NCI-H187 (cell line): ENCODE measurements at places on chromosomes 13 and 19.
A peak's percentile ranks its signal among the peaks of the same experiment; 100 is the strongest.

DNA sequence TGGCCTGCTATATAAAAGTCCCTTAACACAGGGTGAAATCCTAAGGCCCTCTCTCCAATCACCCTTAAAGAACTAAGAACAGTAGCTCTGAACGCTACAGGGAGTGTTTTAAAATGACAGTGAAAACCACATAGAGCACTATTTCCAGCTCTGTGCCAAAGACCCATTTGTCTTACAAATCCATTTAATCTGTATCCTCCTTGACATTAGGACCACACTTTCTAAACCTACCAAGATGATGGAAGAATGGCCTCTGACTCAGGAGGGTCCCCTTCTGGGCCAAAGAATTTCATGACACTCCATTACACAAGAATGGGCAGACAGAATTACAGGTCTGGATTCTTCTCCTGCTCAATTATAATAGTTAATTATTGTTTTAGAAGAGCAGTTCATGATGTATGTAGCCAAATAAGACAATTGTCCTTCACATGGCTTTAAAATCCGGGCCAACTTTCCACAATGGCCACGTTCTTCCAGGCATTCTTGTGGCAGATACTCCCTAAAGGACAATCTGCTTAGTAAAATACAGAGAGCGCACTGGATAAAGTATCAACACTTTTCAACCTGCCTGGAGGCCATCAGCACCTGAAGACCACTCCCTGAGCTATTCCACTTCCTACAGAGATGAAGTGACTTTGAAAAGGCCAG lies 61.0 kb downstream of the STK24 start:
- DNase-seq: no peak

- no peak for DNase-seq
These were observed 24.5 kb upstream of the ZNF83 start for GRCh38 chr19:52662631-52663030.

GRCh38 chr13:23678795-23679194 lies 108.6 kb downstream of the TNFRSF19 start:
- no peak for DNase-seq

- peak; percentile 38 for DNase-seq
These were observed 559 bp upstream of the LENG9 start for GRCh38 chr19:54464044-54464629.

- no peak for DNase-seq
These were observed 105.0 kb downstream of the SPRY2 start for GRCh38 chr13:80235967-80236302.

DNA sequence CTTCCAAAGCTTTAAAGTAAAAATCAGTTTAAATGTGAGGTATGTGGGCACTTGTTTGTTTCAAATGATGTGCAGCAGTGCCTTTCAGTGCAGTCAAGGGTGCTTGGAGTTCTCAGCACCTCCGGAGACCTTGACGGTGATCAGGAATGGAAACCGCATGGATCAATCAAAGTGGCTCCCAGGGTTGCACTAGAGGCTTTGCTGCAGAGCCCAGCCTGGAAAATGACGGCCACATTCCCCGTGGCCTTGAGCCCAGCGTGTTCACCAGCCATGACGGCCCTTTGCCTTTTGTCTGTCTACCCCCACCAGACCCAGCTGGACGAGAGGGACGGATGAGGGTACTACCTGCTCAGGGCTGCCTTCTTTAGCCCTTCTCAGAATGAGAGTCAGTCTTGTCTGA lies 320.0 kb downstream of the TEX29 start:
- DNase-seq: no peak

GRCh38 chr13:23699271-23699670 lies 129.1 kb downstream of the TNFRSF19 start:
- DNase-seq: no peak

GRCh38 chr19:29323021-29323430 lies 110.1 kb upstream of the UQCRFS1 start:
- DNase-seq: no peak

GRCh38 chr13:78341032-78341431 lies 262.3 kb downstream of the POU4F1 start:
- DNase-seq: no peak

DNA sequence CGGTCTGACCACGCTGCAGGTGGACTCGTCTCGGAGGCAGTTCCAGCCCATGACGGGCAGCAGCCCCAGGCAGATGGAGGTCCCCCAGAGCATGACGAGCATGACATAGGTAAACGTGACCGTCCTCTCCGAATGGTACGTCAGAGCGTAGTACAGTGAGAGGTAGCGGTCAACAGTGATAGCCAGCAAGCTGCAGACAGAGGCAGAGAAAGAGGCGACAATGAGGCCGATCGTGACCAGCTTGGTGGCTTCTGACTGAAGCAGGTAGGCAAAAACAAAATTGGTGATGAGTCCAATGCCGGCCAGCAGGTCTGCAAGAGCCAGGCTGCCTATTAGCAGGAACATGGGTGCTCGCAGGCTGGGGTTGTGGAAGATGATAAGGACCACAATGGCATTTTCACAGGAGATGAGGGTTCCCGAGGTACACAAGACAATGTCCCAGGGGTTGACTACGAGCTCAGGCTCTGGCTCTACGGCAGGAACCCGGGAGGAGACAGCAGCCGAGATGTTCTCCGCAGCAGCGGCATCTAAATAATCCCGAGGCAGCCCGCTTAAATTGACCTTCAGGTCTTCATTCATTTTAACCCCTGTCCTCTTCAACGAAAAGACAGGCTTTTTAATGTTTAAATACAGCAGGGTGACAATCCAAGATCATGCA lies 1.2 kb downstream of the GPR12 start:
- no peak for DNase-seq

DNA sequence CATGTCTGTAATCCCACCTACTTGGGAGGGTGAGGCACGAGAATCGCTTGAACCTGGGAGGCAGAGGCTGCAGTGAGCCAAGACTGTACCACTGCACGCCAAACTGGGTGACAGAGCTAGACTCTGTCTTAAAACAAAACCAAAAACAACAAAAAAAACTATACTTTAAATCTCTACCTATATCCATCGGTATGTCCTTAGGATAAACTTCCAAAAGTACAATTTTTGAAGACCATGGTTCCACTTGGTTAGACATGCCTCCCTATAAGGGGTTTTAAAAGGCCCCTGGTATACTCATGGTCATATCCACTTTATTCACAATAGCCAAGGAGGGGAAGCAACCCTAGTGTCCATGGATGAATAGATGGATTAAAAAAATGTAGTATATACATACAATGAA lies 39.8 kb downstream of the RUBCNL start:
- DNase-seq: no peak

DNA sequence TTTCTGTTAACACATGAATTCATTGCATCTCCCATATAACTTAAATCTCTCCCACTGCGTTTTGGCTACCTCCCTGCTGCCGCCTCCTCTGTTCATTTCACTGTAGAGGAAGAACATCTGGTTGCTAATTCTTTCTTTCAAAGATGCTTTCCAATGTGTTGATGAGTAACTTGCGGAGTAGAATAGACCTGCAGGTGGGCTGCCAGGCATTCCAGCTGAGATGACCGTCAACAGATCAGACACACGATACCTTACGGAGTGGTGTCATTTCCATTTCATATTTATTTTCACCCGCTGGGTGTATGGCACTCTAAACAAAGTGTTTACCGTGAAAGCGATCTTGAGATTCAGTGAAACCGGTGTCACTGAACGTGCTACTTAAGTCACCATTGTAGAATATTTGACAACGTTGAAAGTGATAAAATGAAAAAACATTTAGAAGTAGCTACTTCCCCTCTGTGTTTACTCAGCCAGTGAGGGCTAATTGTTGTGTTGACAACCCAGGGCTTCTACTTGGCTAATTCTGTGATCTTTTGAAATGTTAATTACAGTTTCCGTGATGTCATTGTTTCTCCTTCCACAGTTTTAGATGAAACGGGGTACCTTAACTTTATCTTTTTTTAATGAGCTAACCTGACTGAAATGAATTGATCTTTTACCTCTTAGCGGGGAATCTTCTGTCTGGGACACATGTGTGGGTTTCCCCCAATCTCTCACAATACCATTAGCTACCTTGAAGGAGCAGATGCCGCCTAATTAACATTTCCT lies 228.5 kb upstream of the ARGLU1 start:
- peak; percentile 14 for DNase-seq

DNA sequence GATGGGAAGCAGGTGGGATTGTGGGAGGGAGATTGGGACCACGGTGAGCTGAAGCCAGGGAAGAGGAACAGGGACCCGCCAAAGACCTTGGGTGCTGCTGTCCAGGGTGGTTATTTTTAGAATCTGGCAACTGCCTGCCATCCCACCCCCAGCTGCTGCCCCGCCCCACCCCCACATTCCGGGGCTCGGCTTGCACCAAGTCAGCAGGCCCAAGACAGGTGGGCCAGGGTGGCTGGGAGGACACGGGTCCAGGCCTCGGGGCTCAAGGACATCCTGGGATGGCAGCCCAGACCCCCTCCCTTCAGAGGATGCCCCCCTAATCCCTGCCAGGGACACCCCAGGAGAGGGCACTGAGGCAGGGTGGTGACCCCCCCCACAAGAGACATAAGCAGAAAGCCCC lies 827 bp downstream of the CKM start:
- no peak for DNase-seq

DNA sequence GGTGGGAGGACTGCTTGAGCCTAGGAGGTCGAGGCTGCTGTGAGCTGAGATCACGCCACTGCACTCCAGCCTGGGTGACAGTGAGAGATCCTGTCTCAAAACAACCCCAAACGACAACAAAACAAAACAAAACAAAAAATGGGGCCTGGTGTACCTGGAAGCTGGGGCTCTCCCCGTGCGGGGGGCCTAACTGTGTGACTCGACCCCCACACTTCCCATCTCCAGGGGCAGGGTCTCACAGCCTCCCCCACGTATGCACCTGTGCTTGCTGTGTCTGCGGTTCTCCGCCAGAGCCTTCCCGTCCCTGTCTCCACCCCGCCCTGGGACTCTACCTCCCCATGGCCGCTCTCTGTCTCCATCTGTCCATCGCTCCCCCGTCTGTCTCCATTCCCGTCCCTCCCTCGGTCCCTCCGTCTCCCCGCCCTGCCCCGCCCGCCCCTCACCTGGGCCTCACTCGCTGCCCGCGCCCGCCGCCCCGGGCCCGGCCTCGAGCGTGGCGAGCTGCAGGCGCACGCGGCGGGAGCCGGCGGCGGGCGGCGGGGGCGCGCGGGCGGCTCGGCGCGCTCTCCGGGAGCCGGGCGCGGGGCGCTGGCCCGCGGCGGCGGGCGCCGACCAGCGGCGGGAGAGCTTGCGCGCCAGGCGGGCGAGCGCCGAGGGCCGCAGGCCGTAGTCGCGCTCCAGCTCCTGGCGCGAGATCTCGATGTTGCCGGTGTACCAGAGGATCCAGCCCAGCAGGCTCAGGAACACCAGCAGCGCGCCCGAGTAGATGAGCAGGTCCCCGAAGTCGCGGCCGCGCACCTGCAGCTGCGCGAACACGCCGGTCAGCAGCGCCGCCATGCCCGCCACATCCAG lies 587 bp downstream of the TMEM238 start:
- DNase-seq: peak; percentile 14

DNA sequence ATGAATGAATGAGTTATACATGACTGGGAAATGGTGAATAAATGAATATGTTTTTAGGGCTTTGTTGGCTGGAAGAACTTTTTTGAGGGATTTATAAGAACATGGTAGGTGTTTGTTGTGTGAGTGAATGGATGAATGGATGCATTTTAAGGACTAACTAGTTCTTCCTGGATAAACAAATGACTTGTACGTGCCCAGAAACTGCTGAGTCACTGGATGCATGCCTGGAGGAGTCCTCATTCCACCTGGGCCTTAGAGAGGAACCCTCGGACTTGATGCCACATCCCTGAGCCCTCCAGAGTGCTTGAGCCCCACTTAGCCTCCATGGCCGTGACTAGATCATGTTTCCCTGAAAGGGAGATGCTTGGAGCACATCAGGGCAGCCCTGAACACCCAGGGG lies 153.4 kb downstream of the DPF1 start:
- peak; percentile 86 for DNase-seq

DNA sequence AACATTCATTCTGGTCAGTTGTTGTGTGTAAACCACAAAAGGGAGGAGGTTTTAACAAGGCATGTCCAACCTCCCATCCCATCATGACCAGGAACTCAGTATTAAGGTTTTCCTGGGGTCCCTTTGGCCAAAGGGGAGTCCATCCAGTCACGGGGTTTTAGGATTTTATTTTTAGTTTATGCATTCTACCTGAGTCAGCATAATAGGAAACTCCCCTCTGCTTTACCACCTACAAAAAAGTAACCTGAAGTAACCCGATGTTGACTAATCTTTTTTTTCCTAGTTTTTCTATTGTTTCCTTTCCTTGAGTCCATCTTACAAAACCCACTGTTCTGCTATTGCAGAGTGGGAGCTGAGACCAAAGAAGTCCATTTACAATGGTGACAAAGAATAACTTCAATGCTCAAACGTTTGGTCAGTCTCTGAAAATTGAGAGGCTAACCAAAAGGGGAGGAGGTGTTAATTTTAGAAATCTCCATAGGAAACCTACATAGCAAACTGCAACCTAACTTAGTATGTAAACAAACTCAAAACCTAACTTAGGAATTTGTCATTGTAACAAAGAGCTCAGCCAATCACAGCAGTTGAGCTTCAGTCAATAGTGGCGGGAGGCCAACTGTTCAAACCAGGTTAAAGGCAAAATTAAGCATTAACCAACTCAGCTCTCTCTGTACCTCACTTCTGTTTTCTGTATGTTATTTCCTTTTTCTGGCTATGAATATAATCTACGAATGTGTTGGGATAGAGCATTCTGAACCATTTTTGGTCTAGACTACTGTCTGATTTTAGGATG lies 1954.1 kb downstream of the PCDH9 start:
- no peak for DNase-seq

DNA sequence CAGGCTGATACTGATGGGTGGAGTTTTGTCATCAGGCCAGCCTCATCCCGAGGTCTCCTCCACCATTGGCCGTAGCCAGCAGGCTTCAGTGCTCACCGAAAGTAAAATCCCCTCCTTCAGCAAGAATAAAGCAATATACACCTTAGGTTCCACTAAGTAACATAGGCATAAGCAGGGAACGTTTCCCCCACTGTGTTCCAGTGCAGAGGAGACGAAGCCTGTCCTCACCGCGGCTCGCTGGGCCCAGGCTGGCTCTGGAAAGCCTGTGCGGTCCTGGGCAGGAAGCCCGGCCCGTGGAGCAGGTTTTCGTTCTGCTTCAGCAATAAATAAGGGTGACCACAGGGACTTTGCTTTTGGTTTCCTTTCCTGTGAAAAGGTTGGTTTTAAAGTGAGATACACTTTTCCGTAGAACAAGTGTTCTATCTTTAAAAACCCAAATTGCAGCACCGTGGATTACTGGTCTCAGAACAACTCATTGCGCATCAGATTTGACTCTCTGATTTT lies 16.3 kb upstream of the TEX29 start:
- DNase-seq: no peak

- no peak for DNase-seq
These were observed 338 bp downstream of the RGCC start for GRCh38 chr13:41457589-41458186.

- no peak for DNase-seq
These were observed 76.2 kb downstream of the GGACT start for GRCh38 chr13:100512422-100512821.

GRCh38 chr13:113918981-113919701 lies 54.7 kb downstream of the C13orf46 start:
- DNase-seq: no peak
